LNCaP clone FGC (cell line): ENCODE measurements at places on chromosomes 5 and 9.

GRCh38 chr5:74016373-74016772 is 390.4 kb downstream of the ARHGEF28 start:
- no peak for DNase-seq

GRCh38 chr9:16721972-16722371 is 148.5 kb downstream of the BNC2 start:
- DNase-seq = no peak

DNA sequence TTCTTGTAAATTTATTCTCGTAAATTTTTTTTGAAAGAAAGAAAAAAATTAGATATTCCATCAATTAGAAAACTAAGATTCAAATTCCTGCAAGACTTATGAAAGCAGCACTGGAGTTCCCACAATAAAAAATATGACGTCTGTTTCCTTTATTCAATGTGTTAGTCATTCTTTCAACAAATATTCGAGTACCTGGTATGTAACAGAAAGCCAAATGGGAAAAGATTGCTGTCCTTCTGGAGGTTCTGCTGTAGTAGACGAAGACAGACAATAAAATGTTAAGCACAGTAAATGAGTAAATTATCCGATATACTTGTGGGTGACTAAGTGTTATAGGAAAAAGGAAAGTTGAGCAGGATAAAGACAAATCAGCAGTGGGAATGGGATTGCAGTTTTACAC is 92.2 kb downstream of the ADAMTSL1 start:
- no peak for DNase-seq

- DNase-seq = no peak
Measured at GRCh38 chr5:68460147-68460798, 244.7 kb downstream of the PIK3R1 start.

- DNase-seq = no peak
Measured at GRCh38 chr5:101084353-101084752, 181.3 kb upstream of the ST8SIA4 start.

DNA sequence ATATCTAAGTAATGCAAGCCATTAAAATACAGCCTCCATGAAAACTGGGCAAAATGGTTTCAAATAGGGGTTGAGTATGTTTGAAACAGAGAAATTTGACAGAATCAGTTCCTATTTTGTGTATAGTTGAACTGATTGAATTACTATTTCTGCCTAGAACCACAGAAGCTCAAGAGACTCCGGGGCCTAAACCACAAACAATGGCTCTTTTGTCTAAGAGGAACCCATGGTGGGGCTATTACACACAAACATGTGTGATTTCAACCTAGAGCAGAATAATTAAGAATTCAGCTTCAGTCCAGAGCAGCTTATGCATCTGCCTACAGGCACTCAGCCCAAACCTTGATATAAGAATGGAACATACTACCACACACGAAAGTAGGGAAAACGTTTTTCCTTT is 171.2 kb upstream of the MPDZ start:
- DNase-seq = no peak

- no peak for DNase-seq
Measured at GRCh38 chr5:9108162-9108561, 437.7 kb downstream of the SEMA5A start.

GRCh38 chr5:72226950-72227349 is 93.1 kb downstream of the MRPS27 start:
- DNase-seq = no peak

DNA sequence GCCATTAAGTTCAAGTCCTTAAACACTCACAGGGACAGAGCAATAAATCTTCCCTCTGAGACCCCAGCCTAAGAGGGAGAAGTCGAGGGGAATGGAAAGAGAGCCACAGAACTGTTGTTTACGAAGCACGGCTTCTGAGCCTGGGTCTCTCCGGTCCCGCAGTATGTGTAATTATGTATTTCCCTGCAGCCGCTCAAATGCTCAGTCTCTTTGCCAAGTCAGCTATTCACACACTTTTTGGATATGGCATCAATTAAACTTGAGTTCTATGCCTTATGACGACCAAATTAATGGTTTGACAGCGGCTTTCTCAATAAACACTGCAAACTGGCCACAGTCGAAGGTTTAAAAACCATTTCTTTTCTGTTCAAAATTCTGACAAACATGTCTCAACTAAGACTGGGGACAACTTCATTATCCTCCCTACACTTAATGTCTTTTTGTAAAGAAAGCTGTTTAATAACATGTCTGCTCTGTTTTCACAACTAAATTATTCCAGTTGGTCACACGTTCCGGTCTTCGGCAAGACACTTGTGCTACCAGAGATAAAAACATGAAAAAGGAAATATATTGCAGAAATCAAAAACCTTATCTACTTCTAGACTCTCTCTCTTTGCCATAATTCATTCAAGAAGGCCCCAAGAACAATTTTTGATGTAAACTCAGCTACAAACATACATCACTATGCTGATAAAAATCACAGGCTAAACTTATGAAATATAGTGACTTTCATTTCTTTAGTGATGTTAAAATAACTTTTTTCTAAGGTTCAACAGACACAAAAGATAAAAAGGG is 203.2 kb downstream of the GAPVD1 start:
- DNase-seq = no peak

GRCh38 chr9:123982535-123982934 is 29.0 kb upstream of the LHX2 start:
- DNase-seq = no peak

DNA sequence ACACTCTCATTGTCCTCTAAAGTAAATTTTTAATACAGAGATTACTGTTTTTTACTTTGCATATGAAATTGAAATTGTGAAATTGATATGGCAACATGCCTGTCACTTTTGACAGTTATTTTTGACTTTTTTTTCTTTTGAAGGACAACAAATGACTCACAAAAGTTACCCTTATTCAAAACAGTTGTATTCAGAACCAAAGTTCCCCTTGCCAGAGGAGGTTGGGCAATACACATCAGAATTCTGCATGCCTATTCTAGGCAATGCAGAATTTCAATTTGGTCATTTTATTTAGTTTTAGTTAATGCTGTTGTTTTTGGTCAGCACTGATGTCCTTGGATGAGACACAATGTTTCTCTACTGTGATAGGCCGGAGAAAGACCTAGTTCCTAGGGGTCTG is 299.1 kb upstream of the PRR16 start:
- no peak for DNase-seq

DNA sequence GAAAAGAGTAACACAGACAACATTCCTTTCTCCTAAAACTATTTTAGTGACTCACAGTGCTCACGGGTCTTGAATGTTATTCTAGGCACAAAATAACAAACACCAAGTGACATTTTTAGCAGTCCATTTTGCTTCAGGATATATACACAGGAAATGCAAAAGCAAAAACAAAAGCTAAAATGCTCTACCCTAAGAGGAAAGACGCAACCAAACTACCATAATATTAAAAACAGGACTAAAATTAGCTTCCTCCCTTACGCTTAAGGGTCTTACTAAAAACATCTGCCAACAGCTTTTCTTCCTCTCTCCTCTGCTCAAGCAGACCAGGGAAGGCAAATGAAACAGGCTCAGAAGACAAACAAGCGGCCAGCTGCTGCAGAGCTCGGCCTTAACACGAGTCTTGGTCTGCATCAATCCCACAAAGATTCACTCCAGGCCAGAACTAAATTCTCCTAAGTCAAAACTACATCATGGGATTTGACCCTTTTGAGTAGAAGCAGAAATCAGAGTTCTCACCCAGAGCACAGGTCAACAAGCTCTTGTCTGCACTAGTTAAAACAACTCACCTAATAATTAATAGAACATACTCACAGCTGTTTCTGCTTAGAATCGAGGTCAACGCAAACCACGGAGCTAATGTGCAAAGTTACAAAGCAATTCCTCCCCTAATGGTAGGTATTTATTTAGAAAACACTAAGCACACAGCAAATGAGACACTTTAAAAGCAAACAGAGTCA is 62.3 kb downstream of the RAPGEF1 start:
- DNase-seq = no peak

- no peak for DNase-seq
Measured at GRCh38 chr9:73155377-73155776, 3.7 kb downstream of the ANXA1 start.

DNA sequence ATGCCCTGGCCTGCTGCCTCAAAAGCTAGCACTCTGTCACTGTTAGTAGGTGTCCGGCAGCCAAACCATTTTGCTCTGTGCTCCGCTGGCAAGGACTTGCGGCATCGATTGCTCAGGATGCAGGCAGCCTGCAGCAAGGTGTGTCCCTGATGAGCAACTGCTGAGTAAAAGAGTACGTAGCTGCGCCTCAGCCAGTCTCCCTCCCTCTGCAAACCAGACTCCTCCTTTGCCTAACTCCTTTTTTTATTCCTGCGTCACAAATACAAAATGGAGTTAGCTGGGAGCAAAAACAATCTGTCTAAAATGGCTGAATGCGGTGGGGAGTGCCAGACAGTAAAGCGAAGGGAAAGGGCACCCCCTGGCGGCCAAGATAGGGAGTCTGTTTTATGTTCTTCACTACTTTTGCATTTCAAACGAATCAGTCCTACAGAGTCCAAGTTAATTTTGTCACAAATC is 61.1 kb downstream of the DIAPH1 start:
- peak; percentile 91 for DNase-seq
